ENCODE measurements at places on chromosomes 5 and 9.

DNA sequence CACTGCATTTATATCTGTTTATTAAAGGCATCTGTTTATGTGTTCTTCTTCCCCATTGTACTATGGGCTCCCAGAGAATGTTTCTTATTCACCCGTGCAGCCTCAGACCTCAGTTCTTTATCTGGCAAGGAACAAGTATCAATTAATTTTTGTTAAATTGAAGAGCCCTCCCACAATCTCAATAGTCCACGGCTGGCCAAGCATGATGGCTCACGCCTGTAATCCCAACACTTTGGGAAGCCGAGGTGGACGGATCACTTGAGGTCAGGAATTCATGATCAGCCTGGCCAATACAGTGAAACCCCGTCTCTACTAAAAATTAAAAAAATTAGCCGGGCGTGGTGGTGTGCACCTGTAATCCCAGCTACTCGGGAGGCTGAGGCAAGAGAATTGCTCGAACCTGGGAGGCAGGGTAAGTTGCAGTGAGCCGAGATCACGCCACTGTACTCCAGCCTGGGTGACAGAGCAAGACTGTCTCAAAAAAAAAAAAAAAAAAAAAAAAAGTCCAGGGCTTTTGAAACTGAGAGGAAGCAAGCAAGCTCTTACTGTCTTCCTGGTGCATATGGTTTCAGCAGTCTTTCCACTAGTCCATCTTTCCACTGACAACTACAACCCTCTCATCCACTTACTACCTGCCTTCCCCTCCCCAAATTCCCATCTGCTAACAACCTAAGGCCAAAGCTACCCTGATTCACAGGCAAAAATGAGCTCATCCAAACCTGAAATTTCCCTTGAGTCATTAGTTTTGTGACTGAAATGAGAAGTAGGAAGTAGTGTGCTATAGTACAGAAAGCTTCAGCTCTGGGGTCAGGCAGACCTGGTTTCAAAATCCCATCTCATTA lies 2.3 kb upstream of the HK3 start:
- DNase-seq: no peak

DNA sequence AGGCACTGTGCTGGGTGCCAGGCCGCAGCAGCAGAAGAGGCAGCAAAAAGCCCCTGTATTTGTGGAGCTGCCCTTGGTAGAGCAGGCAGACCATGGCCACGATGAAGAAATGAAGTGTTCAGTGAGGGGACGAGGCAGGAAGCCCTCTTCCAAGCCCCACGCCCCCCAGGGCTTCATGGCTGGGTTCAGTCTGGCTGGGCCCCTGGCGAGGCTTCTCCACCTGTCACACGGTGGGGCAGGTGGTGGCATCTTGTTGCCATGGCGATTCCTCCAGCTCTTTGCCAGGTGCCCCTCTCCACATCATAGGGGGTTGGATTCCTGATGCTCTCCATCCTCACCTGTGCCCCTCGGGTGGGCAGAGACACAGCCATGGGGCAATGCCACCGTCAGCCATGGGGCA lies 21.5 kb downstream of the ADGRD2 start:
- DNase-seq: no peak

- DNase-seq: no peak
These were observed 83.6 kb downstream of the SMC2 start for GRCh38 chr9:104177676-104178075.

DNA sequence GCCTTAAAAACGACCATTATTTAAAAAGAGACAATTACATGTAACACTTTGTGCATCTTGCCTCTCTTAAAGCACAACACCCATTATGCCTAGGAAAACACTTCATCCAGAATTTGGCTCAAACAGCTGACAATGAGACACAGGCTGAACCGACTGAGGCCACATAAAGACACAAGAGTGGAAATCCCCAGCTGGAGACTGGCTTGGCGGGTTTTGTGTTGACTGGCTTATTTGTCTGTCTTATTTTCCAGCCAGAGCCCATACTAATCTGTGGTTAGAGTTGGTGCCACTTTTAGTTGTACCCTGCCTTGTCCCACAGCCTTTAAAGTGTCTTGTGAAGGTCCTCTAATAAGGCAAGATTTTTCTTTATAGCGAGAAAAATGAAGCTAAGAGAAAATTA lies 21.2 kb downstream of the TRIM14 start:
- DNase-seq: no peak

- no peak for DNase-seq
These were observed 159.5 kb upstream of the IL12B start for GRCh38 chr5:159489779-159490178.

GRCh38 chr5:124280079-124280478 lies 466.4 kb downstream of the ZNF608 start:
- DNase-seq: no peak

DNA sequence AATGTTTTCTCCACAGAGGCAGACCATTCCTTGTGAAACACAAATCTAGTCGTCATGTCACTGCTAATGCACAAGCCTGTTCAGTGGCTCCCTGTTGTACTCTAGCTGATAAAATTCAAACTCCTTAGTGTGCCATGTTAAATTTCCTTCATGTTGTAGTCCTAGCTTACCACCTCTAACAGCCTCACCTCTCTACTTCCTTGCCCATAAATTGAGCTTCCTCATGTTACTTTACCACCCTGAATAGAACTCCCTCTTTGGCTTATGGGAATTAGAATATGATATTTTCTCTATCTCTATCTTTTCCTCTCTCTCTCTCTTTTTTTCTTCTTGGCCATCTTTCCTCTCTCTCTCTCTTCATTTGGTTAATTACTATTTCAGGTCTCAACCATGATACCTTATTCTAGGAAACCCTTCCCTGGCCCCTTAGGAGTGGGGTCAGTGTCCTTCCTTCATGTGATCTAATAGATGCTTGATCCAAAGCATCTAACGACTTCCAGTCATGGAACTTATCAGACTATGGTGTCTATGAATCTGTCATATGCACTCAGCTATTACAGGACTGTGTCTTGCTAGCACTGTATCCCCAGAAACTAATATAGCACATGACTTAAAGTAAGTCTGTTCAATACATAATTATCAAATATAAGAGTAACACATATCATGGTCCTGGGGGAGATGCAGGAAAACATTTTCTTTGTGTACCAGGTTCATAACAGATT lies 31.5 kb upstream of the ALDH1A1 start:
- no peak for DNase-seq

All from progenitor cell of endocrine pancreas (in vitro differentiated cells).